ENCODE measurements at places on chromosomes 16 and 17.

DNA sequence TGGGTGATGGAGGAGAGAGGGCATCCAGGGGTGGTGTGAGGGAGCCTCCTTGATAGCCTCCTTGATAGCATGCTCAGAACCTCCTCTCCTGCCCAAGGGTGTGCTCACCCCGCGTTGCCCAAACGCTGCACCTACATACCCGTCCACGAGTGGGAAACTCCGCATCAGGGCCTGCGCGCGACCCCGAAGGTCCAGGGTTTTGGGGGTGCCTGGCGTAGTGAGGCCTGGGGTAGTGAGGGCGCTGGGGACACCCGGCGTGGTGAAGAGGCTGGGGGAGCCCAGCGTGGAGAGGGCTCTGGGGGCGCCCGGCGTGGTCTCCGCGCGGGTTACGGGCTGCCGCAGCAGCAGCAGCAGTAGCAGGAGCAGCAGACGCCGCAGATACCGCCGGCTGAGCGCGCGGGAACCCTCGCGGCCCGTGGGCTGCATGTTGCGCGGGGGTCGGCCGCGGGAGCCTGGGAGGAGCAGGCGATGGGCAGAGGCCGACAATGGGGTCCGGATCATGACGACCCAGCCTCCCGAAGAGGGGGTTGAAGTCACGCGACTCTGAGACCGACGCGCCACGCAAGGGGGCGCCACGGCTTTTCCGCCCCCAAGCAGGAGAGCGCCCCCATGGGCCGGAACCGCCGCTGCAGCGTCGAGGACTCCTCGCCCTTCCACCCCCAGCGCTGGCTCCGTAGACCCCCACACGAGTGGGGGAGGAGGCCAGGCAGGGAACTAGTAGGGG is at the start of gene DPEP3:
Gene DPEP3 (minus strand): TSS at position 545 of the 724 bp plus-strand sequence. CDS start 119 bp downstream, at position 426.
- DNase-seq, result no peak

- DNase-seq, result no peak
Measured at GRCh38 chr17:42618442-42619150, 9.1 kb downstream of the TUBG1 start.

DNA sequence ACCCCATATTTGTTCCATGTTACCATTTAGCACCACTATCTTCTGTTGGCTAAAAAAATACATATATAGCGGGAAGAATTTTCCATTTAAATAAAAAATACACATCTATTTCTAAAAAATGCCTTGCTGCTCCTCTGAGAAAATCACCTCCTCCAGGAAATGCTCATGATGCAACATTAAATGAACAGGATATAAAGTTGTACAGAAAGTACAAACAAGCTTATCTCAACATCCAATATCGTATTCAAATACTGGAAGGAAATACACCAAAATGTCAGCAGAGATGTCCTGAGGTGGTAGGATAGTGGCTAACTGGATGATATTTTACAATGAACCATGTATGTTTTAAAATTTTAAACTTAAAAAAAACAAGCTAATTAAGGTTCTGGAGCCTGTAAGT is 21.3 kb downstream of the GNA13 start:
- DNase-seq, result no peak

- no peak for DNase-seq
Measured at GRCh38 chr17:30917050-30917449, 4.7 kb upstream of the ADAP2 start.

GRCh38 chr16:85275533-85276249 is 163.4 kb upstream of the CIBAR2 start:
- peak; percentile 49 for DNase-seq

GRCh38 chr16:4649744-4650442 is 25.3 kb downstream of the MGRN1 start:
- DNase-seq, result no peak

DNA sequence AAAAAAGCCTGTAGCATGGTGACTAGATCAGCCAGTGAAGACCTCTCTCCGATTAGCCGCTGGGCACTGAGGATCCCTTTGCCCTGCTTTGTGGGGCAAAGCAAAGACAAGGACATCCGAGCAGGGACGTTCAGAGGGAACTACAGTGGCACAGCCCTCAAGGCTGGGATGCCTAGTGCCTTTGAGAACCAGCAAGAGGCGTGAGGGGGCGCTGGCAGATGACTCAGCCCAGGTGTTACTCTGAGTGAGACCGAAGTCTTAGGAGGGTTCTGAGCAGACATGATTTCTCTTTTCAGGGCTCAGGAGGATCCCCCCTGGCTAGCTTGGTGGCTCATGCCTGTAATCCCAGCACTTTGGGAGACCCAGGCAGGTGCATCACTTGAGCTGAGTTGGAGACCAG is 178.6 kb downstream of the CPPED1 start:
- no peak for DNase-seq

DNA sequence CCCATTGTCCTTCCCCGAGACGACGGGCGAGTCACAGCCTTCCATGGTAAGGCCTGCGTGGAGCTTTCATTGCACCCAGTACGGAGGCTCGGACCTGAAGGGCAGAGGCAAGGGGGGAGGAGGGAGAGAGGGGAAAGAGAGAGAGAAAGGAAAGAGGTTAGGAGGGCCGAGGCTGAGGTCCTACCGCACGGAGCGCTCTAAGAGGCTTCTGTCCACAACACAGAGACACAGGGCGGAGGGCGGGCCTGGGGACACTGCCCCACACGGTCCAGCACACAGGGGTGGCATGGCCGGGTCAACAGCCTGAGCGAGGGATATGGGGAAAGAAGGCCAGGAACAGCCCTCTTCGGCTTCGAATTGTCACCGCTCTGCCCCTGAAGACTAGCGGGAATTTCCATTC is 87.8 kb downstream of the ZFHX3 start:
- DNase-seq, result no peak

DNA sequence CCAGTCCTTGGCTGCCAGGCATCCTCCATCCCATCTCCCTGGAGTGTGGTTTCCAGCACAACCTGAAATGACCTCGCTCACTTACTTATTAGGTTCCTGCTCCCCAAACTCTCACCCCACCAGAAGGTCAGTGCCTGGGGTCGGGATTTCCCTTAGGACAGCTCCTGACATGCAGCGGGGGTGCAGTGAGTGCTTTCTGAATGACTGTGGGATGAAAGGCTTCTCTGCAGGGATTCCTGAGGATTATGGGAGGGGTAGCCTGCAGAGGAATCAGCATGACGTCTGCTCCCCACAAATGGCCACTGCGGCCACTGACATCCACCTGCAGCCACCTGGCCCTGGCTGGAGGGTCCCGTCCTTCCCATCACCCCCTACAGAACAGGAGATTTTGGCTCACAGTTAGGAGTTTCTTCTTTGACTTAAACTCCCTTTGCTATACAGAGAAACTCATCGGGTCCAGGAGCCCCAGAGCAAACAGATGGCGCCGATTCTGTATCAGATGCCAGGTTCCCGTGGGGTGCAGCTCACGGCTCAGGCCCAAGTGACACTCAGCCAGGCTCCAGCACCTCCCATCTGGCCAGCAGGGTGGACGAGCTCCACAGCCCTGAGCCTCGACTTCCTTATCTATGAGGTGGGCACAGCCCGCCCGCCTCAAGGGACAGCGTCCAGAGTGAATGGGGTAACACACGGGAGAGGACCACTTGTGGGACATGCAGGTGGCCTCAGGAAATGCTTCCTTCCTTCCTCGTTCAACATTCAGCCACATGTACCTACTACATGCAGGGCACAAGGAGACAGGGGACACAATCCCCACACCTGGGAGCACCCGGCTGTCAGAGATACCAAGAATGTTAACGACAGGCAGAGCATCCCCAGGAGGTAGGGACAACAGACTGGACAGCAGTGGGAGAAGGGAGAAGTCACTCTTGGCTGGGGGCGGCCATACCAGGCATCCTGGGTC is 69.8 kb downstream of the RMI2 start:
- no peak for DNase-seq

GRCh38 chr17:78426293-78426879 is 47.9 kb downstream of the PGS1 start:
- DNase-seq, result no peak

Measured in amygdala (tissue), 56 donors.